ENCODE measurements at places on chromosomes 16 and 17. TPM values are rescaled to one million over a fixed set of nuclear protein-coding genes. Genes with fewer than 3 reads are reported as not detected.

Gene SLC35G6
- not detected for total RNA-seq

Gene RDM1
- total RNA-seq = 1.3 TPM

Gene ASPHD1
- total RNA-seq = 13.0 TPM

Gene SPNS2
- total RNA-seq = 1.1 TPM

Gene TMEM235
- not detected for total RNA-seq

Gene KCNH4
- under 0.01 TPM for total RNA-seq

Gene ASB16
- under 0.01 TPM for total RNA-seq

Gene CES3
- total RNA-seq = 0.56 TPM

Gene GH1
- total RNA-seq = not detected

Gene GNGT2
- 0.56 TPM for total RNA-seq

Gene IL32
- 7.1 TPM for total RNA-seq

Gene ADGRG3
- not detected for total RNA-seq

Gene KRTAP9-1
- not detected for total RNA-seq

Gene PTGES3L
- total RNA-seq = 0.28 TPM

Gene DNAI2
- not detected for total RNA-seq

Gene MYH2
- not detected for total RNA-seq

Gene MAP3K3
- 23.4 TPM for total RNA-seq

Gene CCL4L2
- total RNA-seq = 0.56 TPM

Gene CHST4
- total RNA-seq = not detected

Gene KCNH6
- total RNA-seq = not detected

Data from regular cardiac myocyte (primary cell).